ENCODE measurements at places on chromosomes 11 and 22. TPM values are rescaled to one million over a fixed set of nuclear protein-coding genes. Genes with fewer than 3 reads are reported as not detected.

DNA sequence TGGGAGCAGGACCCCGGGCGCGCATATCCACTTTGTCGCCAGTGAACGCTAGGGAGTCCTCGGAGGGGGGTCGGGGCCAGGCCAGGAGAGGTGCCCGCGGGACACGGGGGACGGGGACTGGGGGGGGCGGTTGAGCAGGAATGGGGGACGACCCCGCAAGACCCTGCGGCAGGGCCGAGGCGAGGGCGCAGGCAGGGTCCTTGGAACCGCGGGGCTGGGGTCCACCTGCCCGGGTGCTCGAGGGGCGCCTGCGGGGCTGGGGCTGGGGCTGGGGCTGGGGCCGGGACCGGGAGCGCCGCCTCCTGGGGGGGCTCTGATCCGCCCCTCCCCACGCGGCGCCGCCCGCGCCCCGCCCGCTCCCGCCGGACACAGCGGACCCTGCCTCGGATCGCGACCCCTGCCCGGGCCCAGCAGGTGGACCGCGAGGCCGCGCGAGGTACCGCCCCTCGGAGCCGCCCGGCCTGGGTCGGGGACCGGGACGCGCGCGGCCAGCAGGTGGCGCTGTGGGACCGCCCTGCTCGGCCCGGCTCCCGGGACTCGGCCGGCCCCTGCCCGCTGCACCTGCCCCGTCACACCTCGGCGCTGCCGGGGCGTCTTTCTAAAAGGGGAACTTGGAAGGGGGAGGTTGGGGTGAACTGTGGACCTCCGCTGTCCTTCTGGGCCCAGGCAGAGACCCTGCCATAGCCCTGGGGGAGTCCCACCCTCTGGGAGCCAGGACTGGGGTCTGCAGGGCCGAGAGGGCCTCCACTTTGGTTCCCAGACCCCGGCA is 11.0 kb downstream of the CRELD2 start:
- DNase-seq = peak; percentile 90

DNA sequence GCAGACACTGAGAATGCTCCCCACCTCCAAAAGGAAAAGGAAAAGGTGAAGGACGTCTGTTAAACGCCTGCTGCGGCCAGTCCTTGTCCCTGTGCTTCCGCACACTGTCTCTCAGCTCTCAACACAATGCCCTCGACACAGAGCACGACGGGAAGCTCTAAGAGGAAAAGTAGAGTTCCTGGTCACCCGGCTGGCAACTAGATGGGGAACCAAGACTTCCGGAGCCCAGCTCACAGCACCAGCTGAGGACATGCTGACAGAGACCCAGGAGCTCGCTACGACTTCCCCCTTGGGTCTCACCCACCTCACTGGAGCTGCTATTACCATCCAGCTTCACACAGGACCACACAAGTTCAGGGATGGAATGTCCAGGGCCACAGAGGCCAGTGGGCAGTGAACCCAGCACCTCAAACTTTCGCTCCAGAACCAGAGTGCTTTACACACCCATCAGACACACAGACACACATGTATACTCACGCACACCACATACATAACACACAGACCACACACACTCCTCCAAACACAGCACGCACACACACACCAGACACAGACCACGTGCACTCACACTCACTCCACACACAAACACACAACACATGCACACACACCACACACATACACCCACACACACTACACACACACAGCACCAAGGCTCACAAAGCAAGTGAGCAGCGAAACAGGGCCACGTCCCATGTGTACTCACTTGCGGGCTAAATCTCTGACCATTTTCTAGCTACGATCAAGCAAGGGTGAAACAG is 9.6 kb downstream of the SULT4A1 start:
- DNase-seq = no peak

DNA sequence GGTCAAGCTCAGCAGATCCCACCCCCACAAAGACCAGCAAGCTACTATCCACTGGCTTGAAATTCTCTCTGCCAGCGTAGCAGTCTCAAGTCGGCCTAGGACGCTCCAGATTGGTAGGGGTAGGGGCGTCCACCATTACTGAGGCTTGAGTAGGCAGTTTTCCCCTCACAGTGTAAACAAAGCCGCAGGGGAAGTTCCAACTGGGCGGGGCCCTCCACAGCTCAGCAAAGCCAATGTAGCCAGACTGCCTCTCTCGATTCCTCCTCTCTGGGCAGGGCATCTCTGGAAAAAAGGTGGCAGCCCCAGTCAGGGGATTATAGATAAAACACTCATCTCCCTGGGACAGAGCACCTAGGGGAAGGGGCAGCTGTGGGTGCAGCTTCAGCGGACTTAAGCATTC is 1064.9 kb upstream of the TENM4 start:
- no peak for DNase-seq

DNA sequence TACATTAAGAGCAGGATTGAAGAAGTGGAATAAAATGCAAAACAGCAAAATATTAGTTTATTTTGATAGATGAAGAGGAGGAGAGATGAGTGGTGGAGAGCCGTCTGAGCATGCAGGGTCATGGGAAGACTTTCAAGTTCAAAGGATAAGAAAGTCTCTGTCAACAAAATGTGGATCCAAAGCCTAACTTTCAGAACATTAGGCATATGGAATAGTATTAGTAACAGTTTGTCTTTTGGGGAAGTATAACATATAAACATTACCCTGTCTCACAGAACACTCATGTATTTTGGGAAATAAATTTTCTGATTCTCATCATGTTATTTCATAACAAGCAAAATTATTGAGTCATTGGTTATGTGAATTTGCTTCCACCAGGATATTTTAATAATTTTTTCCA is 104.3 kb upstream of the CEP126 start:
- DNase-seq = no peak

DNA sequence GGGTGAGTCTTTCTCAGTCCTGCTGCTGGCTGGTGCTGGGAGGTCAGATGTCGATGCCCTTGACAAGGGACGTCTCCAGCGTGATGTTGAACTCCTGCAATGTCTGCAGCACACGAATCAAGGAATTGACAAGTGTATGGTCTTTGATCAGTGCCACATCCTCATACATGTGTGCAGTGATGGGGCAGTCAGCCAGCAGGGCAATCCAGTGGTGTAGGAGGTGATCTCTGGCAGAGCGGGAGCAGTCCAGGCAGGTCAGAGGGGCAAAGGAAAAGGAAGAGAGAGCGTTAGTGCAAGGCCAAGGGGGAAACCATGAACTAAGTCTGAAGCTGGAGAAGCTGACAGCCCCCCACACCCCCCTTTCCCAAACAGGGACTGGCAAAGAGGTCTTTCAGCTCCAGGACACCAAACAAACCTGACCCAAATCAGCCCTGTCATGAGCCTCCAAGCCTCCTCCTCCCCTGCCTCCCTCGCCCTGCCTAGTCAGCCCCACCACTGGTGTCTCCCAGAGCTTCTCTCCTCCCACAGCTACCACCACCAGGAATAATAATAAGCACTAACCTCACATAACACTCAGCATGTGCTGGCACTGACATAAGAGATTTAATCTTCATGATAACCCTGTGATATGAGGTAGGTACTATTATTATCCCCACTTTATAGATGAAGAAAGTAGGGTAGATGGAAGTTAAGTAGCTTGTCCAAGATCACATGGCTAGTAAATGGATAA is 48.4 kb upstream of the SCUBE2 start:
- DNase-seq = no peak

DNA sequence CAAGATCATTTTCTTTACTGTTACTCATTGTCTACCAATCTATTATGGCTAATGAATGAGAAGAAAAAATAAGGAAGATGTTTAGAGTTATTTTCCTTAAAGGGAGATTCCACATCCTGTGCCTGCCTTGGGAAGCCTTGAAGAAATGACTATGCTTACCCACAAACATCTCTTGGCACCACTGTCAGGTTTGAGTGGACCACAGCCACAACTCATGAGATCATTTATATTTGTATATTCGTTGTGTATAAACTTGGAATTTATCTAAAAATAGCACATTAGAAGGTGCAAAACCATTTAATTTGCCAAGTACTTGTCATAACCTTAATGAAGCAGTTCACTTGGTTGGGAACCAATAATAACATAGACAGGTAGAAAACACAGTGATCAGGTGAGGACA is 740.8 kb downstream of the DLG2 start:
- DNase-seq = no peak

DNA sequence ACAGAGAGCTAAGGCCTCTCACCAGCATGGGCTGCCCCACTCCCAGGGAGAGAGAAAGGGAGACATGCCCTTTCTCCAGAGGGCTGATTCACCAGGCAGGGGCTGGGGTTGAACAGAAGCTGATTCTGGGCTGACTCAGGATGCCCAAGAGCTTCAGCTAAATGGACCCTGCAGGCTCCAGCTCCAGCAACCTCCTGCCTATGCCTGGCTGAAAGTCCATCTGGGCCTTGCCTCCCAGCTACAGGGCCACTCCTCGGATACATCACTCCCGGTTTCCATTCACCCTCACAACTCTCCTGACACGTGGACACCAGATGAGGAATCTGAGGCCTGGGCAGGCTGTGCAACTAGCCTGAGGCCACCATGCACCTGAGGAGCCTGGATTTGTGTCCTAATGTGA is 215.5 kb downstream of the BUD13 start:
- no peak for DNase-seq

DNA sequence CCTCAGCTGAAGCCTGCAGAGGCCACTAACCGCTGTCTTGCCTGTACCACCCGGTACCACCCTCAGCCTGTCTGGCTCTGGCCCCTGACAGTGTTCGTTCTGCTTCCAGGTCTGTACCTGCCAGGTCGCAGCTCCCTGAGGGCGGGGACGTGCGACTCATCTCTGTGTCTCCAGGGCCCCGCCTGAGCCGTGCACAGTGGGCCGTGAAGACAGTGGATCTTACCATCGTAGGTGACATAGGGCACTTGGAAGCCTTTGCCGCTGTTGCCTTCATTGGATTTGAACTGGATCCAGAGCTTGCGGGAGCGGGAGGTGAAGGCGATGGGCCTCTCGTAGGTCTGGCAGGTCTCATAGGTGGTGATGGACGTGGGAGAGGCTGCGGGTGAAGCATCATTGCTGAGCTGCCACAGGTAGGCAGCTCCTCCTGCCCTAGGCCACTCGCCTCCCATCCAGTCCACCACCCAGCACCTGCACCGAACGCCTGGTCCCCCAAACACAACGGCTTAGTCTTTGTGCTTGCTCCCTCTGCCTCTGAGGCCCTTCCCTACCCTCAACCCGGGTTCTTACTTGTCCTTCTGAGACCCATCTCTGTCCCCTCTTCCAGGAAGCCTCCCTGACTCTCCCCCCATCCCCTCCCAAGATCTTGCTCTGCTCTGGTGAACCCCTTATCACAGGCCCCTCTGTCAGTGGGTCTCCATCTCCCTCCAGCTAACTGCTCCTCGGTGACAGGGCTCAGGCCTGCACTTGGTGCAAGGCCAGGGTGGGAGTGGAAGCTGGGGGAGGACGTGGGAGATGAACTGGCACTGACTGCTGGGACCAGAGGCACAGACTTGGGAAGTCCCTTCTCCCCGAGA is 21.1 kb upstream of the TTLL12 start:
- DNase-seq = no peak

- peak; percentile 10 for DNase-seq
These were observed 5.0 kb downstream of the SHANK3 start for GRCh38 chr22:50677493-50678217.

GRCh38 chr11:111231836-111232235 is 13.7 kb upstream of the POU2AF2 start:
- DNase-seq = no peak

Gene CREBZF
- total RNA-seq = 77.2 TPM

Gene ASPHD2
- total RNA-seq = 1.9 TPM

Gene LMNTD2
- 16.5 TPM for total RNA-seq

Gene FOLR2
- total RNA-seq = not detected

Gene KCNJ1
- total RNA-seq = not detected

Gene SCN4B
- total RNA-seq = 1.9 TPM

Gene CCDC116
- total RNA-seq = 1.3 TPM

Gene PARVG
- 0.53 TPM for total RNA-seq
